Astrocyte of the cerebellum (primary cell): ENCODE measurements at places on chromosomes 13 and 19.
A peak's percentile ranks its signal among the peaks of the same experiment; 100 is the strongest.

DNA sequence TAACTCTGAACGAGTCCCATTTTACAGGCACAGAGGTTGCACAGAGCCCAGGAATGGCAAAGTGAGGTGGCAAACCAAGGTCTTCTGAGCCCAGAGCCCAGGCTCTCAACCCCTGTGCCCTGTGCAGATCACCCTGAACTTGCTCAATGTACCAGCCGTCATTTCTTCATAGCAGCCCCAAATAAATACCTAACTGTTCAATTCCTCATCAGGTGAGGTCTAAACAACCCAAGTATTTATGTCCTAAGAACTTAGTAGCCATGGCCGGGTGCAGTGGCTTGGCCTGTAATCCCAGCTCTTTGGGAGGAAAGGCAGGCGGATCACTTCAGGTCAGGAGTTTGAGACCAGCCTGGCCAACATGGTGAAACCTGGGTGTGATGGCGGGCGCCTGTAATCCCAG is 21.8 kb upstream of the PNMA8B start:
- DNase-seq: no peak

GRCh38 chr13:45781553-45782326 is 69.8 kb downstream of the SIAH3 start:
- DNase-seq: peak; percentile 3

DNA sequence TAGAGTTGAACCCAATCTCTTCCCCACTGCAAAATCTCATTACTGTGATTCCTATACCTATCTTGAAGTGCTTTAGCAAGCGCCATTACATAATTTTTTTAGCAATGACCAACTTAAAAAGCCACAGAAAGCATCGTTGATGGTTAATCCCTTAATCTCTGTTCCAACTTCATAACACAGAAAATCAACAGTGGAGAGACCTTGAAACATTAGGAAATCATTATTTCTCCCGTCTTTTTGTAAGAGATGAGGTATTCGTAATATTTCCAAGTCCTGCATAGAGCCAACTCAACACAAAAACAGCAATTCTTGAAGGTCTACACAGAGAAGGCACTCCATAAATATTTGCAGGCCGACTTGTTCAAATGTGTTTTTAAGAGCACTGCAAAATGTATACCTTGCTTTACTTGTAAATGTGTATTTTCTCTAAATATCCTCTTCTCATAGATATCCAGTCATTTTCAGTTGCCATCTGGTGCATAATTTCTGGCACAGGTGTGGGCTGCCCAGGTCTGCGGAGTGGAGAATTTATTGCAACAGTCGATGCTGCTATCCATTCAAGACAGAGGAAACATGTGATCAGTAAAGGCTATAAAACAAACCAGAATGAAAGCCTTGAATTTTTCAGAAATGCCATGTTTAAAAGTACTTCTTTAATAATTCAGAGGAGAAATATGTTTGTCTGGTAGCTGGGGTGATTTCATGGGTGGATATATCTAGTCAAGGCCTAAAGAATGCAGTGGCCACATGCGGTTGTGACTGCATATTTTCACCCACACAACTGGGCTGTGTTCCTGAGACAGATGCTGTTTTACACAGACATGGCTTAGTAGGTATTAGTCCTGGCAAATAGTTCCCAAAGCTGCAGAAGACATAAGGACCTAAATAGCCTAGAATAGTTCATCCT is 234.3 kb upstream of the STARD13 start:
- peak; percentile 77 for DNase-seq

DNA sequence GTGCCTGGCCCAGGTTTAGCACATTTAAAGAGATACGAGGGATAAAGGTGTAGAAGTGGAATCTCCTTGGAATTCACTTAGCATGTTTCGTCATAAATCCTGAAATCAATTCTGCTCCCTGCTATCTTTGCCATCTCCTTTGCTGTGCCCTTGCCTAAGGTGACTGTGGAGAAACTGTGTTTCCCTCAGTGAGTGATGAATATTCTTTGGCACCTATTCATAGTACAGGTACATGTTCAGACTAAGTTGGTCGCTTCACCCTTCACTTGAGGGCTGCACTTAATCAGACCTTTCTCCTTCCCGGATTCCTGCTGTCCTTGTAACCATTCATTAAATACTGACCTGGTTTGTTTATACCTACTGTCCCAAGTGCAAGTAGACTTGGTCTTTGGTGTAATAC is 17.8 kb downstream of the PCCA start:
- DNase-seq: no peak

- no peak for DNase-seq
Observed at GRCh38 chr19:3669947-3670795, 30.1 kb downstream of the PIP5K1C start.

- DNase-seq: no peak
Observed at GRCh38 chr13:80523134-80523533, 182.2 kb upstream of the SPRY2 start.

DNA sequence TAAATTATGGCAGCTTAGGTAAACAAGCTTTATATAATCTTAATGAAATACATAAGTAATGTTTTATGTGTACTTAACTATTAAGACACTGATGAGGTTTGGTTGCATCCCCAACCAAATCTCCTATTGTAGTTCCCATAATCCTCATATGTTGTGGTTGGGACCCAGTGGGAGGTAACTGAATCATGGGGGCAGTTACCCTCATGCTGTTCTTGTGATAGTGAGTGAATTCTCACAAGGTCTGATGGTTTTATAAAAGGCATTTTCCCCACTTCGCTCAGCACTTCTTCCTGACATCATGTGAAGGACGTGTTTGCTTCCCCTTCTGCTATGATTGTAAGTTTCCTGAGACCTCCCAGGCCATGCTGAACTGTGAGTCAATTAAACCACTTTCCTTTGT is 212.7 kb downstream of the DIAPH3 start:
- peak; percentile 44 for DNase-seq

- DNase-seq: no peak
Observed at GRCh38 chr13:107568181-107568580, 647.2 kb downstream of the LIG4 start.

DNA sequence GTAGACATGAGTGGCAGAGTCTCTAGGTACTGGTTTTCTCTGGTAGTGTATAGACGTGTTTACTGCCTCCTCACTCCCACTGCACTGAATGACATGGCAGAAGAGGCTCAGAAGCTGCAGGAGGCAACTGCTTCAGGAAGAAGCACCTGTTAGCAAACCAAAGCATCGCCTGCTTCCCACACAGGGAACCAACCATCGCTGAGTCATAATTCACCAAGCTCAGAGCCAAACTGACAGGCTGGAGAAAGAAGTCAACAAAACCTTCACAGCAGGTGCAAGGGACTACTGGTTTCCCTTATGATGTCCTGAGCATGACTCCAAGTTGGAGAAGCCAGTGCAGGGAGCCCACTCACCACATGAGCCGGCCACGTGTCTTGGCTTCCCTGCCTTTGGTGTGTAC is 69.8 kb downstream of the KCTD12 start:
- no peak for DNase-seq

DNA sequence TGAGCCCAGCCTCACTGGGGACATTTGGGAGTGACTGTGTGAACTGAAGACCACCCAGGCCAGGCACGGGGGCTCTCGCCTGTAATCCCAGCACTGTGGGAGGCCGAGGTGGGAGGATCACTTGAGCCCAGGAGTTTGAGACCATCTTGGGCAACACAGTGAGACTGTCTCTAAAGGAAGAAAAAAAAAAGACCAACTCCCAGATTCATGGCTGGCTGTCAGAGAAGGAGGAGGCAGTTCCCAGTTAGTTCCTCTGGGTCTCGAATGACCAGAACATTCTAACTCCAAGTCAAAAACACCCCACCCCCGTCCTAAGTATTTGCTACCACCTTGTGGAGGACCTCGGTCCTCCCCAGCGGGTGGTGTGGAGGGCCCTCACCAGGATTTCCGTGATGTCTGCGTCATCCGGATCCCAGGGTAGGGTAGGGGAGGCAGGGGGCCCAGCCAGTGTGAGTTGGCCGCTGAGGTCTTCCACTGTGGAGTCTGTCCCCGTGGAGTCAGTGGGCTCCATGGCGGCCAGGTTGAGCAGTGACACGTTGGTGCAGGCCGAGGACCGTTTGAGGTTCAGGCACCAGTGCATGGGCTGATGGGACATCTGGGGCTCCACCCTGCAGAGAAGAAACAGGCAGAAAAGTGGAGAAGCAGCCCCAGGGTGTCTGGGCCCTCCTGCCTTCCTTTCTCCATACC is 1.3 kb downstream of the TSKS start:
- DNase-seq: no peak

DNA sequence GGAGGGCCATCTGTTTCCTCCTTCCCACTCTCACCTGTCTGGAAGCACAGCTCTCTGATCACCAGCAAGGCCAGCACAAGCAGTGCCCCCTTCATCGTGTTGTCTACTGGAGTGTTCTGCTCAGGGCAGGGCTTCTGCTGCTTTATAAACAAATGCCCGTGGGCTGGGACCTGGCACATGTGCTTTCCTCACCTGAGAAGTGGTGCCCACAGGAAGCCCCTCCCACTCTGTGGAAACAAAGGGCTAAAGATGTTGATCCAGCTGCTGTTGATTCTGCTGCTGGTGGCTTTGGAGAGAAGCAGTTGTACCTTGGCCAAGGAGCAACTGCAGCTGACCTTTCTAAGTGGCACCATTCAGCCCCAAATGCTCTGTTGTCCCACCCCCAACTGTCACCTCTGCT is 26.4 kb upstream of the ZNF181 start:
- DNase-seq: no peak

- DNase-seq: no peak
Observed at GRCh38 chr19:29277102-29277501, 64.2 kb upstream of the UQCRFS1 start.

DNA sequence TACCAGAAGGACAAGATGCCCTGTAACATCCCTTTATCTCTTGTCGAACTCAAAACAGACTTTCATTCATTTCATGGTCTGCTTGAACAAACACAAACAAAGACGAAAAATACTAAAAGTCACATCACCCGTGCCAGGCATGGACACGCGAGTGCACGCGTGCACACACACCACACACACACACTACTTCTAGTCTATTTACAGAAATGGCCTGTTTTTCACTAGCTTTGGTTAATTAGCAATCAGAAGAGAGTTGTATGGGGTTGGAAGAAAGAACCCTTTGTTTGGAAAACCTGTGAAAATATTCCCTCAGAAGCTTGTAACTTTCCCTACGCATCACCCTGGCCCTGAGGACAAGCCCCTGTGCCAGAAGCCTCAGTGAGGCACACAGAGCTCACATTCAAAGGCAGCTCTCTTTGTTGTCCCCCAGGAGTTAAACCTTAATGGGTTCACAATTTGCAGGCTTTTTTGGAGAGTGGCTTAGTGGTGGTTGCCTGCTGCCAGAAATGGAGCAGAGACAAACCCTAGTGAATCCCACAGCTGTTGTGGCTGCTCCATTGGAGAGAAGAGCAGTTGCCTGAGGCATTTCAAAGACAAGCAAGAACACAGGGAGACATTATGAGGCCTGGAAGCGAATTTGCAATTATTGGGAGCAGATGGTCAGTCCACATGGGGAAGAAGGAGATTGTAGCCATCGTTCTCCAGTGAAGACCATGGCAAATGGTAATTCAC is 55.9 kb downstream of the STARD13 start:
- no peak for DNase-seq

GRCh38 chr13:50129081-50129705 is 113.9 kb downstream of the KCNRG start:
- DNase-seq: no peak

DNA sequence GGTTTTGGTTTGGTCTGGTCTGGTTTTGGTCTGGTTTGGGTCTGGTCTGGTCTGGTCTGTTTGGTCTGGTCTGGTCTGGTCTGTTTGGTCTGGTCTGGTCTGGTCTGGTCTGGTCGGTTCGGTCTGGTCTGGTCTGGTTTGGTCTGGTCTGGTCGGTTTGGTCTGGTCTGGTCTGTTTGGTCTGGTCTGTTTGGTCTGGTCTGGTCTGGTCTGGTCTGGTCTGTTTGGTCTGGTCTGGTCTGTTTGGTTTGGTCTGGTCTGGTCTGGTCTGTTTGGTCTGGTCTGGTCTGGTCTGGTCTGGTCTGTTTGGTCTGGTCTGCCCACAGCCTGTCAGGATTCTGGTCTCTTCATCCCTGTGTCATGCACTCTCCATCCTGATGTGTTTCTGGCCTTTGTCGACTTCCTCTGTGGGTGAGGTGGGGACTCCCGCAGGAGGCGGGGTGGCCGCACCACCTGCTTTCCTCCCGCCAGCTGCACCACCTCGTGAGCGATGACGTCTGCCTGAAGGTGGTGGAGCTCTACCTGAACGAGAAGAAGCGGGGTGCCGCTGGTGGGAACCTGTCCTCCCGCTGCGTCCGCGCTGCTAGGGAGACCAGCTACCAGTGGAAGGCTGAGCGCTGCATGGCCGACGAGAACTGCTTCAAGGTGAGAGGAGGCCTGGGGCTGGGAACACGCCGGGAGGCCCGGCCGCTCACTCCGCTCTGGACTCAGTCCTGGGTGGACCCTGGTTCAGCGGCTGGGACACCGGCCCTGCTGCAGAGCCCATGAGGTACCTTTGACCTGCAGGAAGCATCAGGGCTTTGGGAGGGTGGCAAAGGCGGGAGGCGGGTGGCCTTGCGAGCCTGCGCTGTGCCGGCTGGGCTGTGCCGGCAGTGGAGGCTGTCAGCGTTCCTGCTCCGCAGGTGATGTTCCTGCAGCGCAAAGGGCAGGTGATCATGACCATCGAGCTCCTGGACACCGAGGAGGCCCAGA is 12.9 kb upstream of the F2RL3 start:
- no peak for DNase-seq

DNA sequence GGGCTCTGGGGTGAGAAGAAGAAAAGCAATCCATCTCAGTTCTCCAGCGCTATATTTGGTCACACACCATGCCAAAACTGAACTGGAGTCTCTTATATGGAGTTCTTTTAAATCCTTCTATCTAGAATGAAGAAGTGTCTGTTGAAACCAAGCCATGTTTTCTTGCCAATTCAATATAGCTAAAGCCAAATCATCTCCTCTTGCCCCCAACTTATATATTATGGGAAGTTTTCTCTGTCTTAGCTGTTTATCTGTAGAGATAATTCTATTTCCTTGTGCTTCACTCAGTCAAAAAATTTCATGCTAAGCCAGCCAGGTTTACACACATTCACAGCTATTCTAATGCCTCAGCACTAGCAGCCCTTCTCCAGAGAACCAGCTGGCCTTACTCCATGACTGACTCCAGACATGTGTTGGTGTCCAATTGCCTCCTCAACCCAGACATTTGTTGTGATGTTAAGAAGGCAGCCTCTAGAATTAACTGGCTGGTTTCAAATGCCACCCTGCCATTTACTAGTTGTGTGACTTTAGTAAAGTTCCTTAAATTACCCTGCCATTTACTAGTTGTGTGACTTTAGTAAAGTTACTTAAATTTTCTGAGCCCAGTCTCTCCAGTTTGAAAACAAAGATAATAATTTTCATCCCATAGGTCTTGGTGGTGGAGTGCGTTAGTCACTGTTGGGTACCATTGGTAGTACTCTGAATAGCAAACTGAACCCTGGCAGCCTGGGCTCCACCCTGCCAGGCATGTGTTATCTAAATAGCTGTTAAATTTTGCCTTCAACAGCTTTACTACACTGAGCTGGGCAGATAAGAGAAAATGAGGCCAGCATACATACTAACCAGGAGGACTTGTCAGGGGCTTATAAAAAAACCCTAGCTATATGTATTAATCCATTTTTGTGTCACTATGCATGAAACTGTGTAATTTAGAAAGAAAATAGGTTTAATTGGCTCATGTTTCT is 525.1 kb downstream of the LMO7 start:
- DNase-seq: no peak

GRCh38 chr19:45468159-45468651 is 409 bp downstream of the FOSB start:
- DNase-seq: no peak

- no peak for DNase-seq
Observed at GRCh38 chr13:101415358-101416174, 742 bp downstream of the NALCN start.

GRCh38 chr13:24998433-24998832 is 97.5 kb upstream of the PABPC3 start:
- no peak for DNase-seq

GRCh38 chr13:105788530-105788929 is 746.9 kb downstream of the EFNB2 start:
- DNase-seq: no peak

GRCh38 chr19:4534836-4535658 is at the start of gene PLIN5:
Gene PLIN5 (minus strand): TSS chr19:4535224. CDS start chr19:4534074, 1,150 bp downstream.
- no peak for DNase-seq
